ENCODE measurements at places on chromosomes 16 and 17.

DNA sequence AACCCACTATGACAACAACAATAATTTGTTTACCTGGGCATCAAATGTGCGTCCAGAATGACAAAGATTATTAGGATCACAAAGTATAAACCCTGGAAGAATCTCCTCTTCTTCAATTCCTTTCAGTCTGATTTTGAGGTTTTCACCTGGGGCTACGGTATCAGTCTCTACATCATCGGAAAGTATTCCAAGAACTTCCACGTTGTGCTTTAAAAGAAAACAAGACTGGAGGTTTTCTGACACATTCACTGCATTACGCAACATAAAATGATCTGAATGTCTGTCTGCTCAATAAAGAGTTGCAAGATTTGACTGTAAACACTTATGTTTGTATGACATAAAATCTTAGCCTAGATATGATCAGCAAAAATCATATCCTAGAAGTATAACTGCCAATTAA is 26.0 kb upstream of the RSL1D1 start:
- DNase-seq = no peak

DNA sequence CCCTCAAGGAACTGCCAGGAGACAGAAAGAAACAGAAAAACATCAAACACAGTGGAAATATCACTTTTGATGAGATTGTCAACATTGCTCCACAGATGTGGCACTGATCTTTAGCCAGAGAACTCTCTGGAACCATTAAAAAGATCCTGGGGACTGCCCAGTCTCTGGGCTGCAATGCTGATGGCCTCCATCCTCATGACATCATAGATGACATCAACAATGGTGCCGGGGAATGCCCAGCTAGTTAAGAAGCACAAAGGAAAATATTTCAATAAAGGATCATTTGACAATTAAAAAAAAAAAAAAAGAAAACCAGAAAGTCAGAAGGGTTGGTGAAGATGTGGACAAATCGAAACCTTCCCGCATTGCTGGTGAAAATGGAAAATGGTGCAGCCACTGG is 14.9 kb upstream of the CHMP6 start:
- no peak for DNase-seq

GRCh38 chr16:74275711-74276110 is 20.9 kb upstream of the PSMD7 start:
- DNase-seq = no peak

DNA sequence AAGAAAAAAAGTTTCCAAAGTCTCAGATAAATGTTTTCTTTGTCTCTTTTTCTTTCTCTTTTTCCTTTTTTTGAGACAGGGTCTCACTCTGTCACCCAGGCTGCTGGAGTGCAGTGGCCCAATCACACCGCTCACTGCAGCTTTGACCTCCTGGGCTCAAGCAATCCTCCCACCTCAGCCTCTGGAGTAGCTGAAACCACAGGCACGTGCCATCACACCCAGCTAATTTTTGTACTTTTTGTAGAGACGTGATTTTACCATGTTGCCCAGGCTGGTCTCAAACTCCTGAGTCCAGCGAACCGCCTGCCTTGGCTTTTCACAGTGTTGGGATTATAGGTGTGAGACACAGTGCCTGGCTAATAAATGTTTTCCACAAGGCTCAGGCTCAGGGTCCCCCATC is 53.3 kb upstream of the KSR1 start:
- no peak for DNase-seq

GRCh38 chr16:66434619-66435430 is 7.7 kb downstream of the BEAN1 start:
- no peak for DNase-seq

GRCh38 chr17:48175692-48176470 is 68.3 kb downstream of the SNX11 start:
- DNase-seq = no peak

- DNase-seq = peak; percentile 59
Observed at GRCh38 chr17:8223356-8224126, 13.2 kb upstream of the AURKB start.

DNA sequence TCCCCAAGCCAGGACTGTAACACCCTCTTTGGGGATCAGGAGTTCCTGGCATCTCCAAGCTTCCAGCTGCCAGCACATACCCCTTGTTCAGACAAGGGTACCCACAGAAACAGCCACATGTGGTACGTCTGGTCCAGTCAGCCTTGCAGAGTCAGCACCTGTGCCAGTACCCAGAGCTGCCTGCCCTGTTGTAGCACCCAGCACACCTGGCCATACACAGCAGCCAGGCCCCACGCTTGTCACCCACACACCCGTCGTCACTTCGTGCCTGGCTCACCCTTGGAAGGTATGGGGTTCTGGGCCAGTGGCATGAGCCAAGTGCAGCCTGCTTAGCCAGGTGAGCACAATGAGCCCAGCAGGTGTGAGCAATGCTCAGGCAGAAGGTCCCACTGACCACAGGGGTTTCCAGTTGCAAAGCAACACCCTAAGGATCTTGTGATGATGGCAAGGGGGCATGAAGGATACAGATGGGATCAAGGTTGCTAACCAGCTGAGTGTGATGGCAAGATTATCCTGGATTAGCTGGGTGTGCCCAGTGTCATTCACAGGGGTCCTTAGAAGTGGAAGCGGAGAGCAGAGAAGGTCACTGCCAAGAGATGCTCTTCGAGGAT is 202.3 kb downstream of the CPPED1 start:
- DNase-seq = no peak

GRCh38 chr16:78524066-78524595 is 424.7 kb downstream of the WWOX start:
- no peak for DNase-seq

DNA sequence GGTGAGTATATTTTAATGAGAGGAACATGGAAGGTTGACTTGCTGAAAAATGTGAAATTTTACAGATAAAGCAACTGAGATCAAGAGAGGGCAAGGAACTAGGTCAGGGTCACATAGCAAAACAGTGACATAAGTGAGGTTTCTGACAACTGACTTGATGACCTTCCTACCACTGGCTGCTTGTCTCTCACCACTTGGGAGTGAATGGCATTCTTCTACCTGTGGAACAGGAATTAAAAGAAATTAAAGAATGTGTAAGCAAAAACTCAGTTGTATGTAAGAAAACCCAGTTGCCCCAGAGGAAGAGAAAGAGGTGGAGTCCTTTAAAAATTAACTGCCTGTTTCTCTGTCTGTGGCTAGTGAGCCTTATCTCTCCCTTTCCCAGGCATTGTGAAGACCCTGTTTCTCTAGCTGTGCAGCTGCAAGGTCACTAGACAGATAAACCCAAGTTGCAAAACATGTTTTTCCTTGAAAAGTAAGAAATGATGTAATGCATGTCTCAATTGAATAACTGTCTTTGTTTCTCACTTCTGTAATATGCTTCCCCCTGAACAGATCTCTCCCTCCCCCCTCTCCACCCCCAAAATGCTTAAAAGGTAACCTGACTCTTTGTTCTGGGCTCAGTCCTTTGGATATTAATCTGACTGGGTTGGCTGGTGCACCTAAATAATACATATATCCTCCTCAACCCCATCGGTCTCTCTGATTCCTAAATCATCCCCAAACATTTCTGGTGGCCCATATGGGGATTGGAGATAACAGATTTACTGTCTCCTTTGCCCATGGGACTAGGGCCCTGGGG is 23.4 kb downstream of the ACSM1 start:
- DNase-seq = no peak

DNA sequence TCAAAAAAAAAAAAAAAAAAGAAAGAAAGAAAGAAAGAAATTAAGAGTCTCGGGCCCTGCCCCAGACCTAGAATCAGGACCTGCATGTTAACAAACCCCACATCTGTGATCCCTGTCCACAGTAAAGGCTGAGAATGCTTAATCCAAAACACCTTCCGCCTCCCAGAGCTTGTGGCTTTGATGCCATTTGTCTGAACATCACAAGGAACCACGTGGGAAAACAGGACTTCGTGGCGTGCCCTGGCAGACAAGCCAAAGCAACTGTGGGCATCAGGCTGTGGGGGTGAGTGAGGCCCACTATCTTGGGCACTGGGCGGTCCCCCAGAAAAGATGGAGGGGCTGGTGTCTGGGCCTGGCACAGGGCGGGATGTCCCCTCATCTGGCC is 173.4 kb upstream of the CIBAR2 start:
- no peak for DNase-seq

- DNase-seq = no peak
Observed at GRCh38 chr17:70099294-70099693, 24.3 kb downstream of the KCNJ16 start.

DNA sequence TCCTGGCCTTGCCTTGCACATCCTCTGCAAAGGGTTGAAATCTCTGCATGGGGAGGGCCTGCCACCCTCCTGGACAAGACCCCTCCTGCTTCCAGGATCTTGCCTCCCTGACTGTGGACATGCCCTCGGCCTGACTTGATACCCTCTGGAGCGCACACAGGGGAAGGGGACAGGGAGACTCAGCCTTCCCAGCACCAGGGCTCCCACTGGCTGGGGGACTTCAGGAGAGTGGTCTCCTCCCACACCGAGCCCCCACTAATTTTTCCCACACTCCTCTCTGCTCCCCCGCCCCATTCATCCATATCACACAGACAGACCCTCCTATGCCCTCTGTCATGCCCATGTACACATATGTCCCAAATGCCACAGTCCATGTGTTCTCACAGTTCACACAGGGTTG is 14.3 kb downstream of the SGCA start:
- no peak for DNase-seq

DNA sequence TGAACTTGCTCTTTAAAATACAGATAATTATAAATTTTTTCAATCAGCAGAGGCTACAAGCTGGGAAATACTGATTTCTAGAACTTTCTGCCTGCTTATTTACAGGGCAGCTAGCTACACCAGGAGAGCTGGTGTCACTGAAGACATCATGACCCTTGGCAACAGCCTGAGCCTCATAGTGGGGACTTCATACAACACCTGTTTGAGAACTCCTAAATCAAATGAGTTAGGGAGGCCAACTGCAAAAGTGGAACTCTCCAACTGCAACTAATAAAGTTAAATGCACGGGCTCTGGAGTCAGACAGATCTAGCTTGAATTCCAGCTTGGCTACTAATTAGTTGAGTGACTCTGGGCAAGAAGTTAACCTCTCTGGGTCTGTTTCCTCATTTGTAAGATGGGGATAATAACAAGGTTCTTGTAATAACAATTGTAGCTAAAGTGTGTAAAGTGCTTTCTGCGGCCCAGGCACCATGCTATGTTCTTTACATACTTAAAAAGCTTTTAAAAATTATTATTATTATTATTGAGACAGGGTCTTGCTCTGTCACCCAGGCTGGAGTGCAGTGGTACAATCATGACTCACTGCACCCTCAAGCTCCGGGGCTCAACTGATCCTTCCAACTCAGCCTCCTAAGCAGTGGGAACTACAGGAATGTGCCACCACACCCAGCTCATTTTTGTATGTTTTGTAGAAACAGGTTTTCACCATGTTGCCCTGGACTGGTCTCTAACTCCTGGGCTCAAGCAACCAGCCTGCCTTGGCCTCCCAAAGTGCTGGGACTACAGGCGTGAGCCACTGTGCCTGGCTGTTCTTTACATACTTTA is 33.4 kb downstream of the VAC14 start:
- DNase-seq = no peak

Measured in substantia nigra (tissue), 51 donors.